ENCODE measurements at places on chromosomes 5 and 9. TPM values are rescaled to one million over a fixed set of nuclear protein-coding genes. Genes with fewer than 3 reads are reported as not detected.

Gene CORO2A
- total RNA-seq = 9.7 TPM

Gene NRARP
- 0.50 TPM for total RNA-seq

Gene ZNF454
- 0.17 TPM for total RNA-seq

Gene CARTPT
- total RNA-seq = not detected

Gene RLN1
- total RNA-seq = not detected

Gene RANBP6
- 23.3 TPM for total RNA-seq

Gene PCDHB2
- total RNA-seq = 6.8 TPM

Gene ZDHHC11
- total RNA-seq = 6.0 TPM

Gene TAF11L3
- total RNA-seq = not detected

Gene LCN9
- not detected for total RNA-seq

Gene DRD1
- not detected for total RNA-seq

Gene GGTA1
- total RNA-seq = not detected

Gene PCDHGA6
- 2.7 TPM for total RNA-seq

Gene IDNK
- total RNA-seq = 2.3 TPM

Gene ORM2
- total RNA-seq = not detected

Gene TPPP
- 0.94 TPM for total RNA-seq

Gene GPR21
- total RNA-seq = 2.0 TPM

Gene FOXD4L6
- total RNA-seq = 1.0 TPM

Gene TSLP
- 1.0 TPM for total RNA-seq

Gene INSL6
- total RNA-seq = not detected

Gene PLCXD3
- total RNA-seq = not detected

Gene NR4A3
- total RNA-seq = 0.09 TPM

Gene ARSI
- total RNA-seq = 6.0 TPM

Gene FST
- total RNA-seq = 185 TPM

Gene RHOBTB3
- total RNA-seq = 33.2 TPM

Gene STOML2
- total RNA-seq = 194 TPM

Gene CSF1R
- not detected for total RNA-seq

Gene RGS7BP
- not detected for total RNA-seq

Gene SPINK4
- total RNA-seq = not detected

Gene CXXC5
- 4.0 TPM for total RNA-seq

Gene NMUR2
- total RNA-seq = not detected

Gene SH3TC2
- 28.9 TPM for total RNA-seq

Gene IL9
- not detected for total RNA-seq

Gene CDX1
- total RNA-seq = not detected

Gene DNM1
- total RNA-seq = 3.2 TPM

Gene TMOD1
- total RNA-seq = not detected

Gene CDHR2
- under 0.01 TPM for total RNA-seq

Gene IL7R
- 1.6 TPM for total RNA-seq

Gene ZNF367
- 1.5 TPM for total RNA-seq

Gene TSSK1B
- 1.4 TPM for total RNA-seq

Gene WDR38
- not detected for total RNA-seq

Gene FCN2
- not detected for total RNA-seq

Gene C5orf34
- total RNA-seq = 5.2 TPM

Gene SLC22A4
- total RNA-seq = 2.0 TPM

Gene RAB3C
- not detected for total RNA-seq

Gene BARHL1
- total RNA-seq = not detected

Gene ZNG1C
- total RNA-seq = 38.5 TPM

Gene SNAPC4
- total RNA-seq = 9.2 TPM

Gene CDKN2A
- total RNA-seq = 34.1 TPM

Gene GLRA1
- total RNA-seq = not detected

Gene ANKRD31
- total RNA-seq = 0.51 TPM

Gene LURAP1L
- total RNA-seq = 126 TPM

Gene SPINK7
- total RNA-seq = not detected

Gene LECT2
- total RNA-seq = not detected

Gene NCS1
- 76.5 TPM for total RNA-seq

Gene GABRA1
- not detected for total RNA-seq

Gene SVEP1
- total RNA-seq = 29.8 TPM

All from mammary epithelial cell (primary cell).